Psoas muscle (tissue), 8 donors: ENCODE measurements at places on chromosomes 5 and 9. TPM values are rescaled to one million over a fixed set of nuclear protein-coding genes. Genes with fewer than 3 reads are reported as not detected.

- no peak overlapping the region for H3K4me3 ChIP-seq
- H3K27me3 ChIP-seq, result no peaks in the 10 kb centered on the region
- H3K27ac ChIP-seq, result no peak overlapping the region
- no peak for DNase-seq
Observed at GRCh38 chr5:74632947-74633356, 7.6 kb downstream of the ENC1 start.

DNA sequence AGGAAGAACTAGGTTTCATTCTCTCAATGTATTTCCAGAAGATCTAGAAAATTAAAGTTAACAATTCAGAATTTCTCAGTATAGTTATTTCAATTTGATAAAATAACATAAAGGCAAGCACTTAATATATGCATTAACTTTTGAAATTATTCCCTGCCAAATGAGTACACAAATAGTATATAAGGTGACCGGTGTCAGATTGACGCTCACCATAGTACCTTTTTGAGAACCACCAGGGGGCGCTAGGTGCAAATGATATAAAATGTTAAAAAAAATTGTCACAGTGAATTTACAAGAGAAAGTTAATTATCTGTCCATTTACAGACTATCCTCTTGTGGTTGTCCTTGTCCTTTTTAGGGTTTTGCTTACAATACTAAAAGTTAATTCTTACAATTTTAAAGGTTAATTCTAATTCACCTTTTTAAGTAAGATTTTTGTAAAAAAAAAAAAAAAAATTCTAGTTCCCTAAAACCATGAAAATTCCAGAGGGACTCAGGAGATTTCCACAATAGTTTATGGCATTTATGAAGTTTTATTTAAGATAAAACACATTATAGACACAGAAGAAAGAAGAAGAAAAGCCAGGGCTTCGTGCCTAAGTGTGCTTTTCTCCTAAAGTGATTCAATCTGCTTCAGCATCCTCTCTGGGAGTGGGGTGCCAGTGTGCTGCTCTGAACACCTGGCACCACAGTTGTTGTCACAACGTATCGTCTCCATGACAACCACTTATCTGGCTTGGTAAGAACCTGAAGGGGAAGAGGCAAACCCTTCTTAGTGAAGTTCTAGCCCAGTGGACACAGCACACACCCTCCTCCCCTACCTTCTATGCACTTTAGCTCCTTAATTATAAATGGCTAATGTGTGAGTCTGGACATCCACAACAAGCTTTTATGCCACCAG lies 1.7 kb downstream of the ADAMTS16 start:
- H3K36me3 ChIP-seq, result no peaks in the 10 kb centered on the region
- peaks cover 13% of the 10 kb centered on the region for H3K4me1 ChIP-seq
- DNase-seq, result no peak
- peaks cover 10% of the 10 kb centered on the region for H3K27me3 ChIP-seq

GRCh38 chr9:136516191-136516654 lies 29.6 kb downstream of the NOTCH1 start:
- H3K27ac ChIP-seq, result no peak overlapping the region
- H3K4me1 ChIP-seq, result no peaks in the 10 kb centered on the region
- DNase-seq, result no peak
- peaks cover 73% of the 10 kb centered on the region for H3K36me3 ChIP-seq

DNA sequence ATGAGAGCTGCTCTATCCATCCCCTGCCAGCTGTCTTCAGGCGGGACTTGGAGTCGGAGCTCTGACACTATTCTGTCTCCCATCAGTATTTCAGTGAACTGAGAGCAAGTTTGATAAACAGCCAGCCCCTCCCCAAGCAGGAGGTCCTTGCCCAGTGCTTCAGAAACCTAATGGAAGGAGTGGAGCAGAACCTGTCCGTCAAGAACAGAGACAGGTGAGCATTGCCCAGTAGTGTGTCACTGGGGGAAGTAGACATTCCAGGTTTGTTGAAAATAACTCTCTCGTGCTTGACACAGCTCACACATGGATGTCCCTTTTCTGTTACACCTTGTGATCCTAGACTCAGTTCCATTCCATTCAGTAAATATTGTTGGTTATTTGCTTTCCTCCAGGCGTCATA lies 13.2 kb upstream of the TLX3 start:
- no peaks in the 10 kb centered on the region for H3K4me1 ChIP-seq
- H3K4me3 ChIP-seq, result no peak overlapping the region
- no peaks in the 10 kb centered on the region for H3K36me3 ChIP-seq
- DNase-seq, result no peak

DNA sequence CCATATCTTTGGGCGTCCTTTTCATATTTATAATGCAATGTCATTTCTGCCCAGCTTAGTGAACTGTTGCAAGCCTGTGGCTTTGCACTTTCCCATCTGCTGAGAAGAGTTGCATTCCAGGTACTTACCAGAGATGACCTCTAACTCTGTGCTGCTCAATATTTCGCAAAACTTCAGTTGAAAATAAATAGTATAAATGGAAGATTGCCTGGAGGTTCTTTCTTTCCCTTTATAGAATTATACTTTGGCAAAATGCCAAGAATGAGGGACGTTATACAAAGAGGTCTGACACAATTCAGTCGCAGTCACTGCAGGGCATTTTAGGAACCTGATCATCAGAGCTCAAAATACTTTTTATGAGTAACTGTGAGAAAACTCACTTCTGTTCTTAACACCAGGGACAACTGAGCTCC lies 18.9 kb upstream of the VLDLR start:
- H3K4me1 ChIP-seq, result peaks cover 7% of the 10 kb centered on the region
- H3K27ac ChIP-seq, result peak overlapping the region; percentile 39
- H3K4me3 ChIP-seq, result no peak overlapping the region
- H3K36me3 ChIP-seq, result no peaks in the 10 kb centered on the region
- no peaks in the 10 kb centered on the region for H3K27me3 ChIP-seq

DNA sequence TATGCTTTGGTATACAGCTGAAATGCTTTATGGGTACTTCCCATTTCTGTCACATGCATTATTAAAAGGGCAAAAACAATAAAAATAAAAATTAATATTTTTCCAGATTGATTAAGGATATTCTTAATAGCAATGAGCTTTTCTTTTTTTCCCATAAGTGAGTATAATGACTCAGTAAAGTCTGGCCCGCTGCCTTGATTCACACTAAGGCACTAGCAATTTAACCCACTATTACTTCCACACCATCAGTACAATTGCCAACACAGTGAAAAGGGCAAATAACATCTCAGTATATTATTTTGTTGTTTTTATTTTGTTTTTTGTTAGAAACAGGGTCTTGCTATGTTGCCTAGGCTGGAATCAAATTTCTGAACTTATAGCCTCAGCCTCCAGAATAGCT lies 150.1 kb downstream of the RNF180 start:
- DNase-seq, result no peak
- no peak overlapping the region for H3K4me3 ChIP-seq
- H3K36me3 ChIP-seq, result no peaks in the 10 kb centered on the region

GRCh38 chr5:124808842-124809268 lies 62.4 kb upstream of the ZNF608 start:
- H3K4me1 ChIP-seq, result no peaks in the 10 kb centered on the region
- H3K27ac ChIP-seq, result no peak overlapping the region

The ABO gene
- 0.86 TPM for total RNA-seq

The WDR55 gene
- total RNA-seq, result 12.2 TPM

The CARTPT gene
- not detected for total RNA-seq
